Stimulated activated CD8-positive, alpha-beta memory T cell treated with anti-CD3 and anti-CD28 coated beads, Interleukin-4, amount 100 ng/mL, for 1 hour (primary cell): ENCODE measurements at places on chromosomes 4 and X.

GRCh38 chrX:28668957-28669356 is 81.7 kb downstream of the IL1RAPL1 start:
- no peak for DNase-seq

DNA sequence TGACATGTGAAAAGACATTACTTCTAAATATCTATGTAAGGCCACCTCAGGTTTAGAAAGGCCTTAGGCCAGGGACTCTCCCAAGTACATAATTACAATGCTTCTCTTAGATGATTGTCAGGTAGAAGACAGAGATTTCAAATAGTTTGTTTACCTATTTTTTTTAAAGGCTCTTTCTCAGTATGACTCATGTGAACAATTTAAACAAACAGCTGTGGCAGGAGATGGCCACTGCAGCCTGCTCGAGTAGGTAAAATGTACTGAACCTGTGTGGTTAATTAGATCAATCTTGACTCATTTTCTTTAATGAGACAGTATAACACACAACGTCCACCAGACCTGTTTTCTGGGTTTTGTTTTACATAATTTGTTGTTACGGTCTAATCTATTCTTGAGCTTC is 50.2 kb downstream of the LEF1 start:
- no peak for DNase-seq

- DNase-seq = no peak
Measured at GRCh38 chr4:87209182-87209581, 11.2 kb downstream of the KLHL8 start.

DNA sequence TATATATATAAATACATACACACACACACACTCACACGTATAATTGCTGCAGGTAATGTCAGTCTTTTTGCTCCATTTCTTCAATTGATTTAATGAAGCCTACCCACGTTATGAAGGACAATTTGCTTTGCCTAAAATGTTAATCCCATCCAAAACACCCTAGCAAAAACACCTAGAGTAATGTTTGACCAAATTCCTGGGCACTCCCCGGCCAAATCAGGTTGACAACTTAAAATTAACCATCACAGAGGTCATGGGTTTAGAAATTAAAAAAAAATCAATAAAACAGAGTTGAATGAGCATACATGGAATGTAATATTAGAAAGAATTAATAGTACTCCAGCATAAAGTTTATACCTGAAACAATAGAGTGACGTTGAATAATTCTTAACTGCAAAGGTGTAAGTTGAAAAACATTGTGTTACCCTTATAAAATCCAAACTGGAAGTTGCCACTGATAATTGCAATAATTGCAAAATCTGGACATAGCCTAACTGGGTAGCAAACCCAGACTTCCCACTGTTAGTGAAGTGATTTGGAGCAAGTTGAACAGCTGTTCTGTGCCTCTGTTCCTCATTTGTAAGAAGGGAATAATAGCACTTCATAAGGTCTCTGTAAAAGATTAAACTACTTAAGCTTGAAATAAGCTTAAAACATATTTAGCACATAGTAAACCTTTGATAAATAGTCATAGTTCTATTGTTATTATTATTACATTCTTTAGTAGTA is 2120.5 kb downstream of the PCDH7 start:
- no peak for DNase-seq

DNA sequence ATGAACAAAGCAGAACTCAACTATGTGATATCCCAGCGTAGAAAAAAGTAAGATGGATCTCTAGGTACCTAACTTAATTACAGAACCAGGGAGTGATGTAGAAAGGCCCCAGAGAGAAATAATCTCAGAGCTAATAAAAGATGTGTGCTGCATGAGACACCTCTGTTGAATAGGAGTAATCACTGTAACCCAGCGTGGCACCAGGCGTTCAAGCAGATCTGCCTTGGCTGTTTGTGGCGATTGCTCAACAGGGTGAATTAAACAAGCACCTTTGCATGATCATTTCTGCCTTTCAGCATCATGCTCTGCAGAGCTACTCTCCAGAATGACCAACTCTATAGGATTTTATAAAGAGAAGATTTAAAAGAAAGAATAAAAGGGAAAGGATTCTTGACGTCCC is 81.7 kb upstream of the KCNIP4 start:
- DNase-seq = no peak

- DNase-seq = no peak
Measured at GRCh38 chrX:1325515-1326116, 11.0 kb upstream of the IL3RA start.
